ENCODE measurements at places on chromosomes 6 and 20.

DNA sequence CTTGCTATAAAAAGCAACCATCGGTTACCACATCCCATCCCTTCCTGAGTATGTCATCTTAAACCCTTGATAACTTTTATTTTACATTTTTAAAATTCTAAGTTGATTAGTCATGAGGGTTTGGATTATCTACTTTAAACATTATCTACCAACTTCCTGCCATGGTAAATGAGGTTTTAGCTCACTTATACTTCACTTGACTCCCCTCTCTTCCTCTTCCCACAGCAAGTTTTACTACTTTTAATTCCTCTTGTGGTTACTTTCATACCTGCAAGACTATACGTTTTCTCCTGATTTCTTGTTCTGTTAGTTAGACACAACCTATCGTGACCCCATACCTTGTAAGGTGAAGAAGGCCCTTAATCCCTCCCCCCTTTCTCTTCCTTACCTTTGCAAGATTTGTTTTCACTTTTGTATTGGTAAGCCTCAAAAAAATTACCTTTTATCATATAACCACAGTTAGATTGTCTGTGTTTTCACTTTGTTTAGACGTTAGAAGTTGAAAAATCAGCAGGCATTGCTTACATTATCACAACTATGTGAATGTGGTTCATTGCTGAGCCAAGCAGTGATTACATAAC is 60.1 kb upstream of the OGFRL1 start:
- DNase-seq, result no peak

- DNase-seq, result no peak
These were observed 4.4 kb upstream of the RAET1L start for GRCh38 chr6:150029749-150030148.

DNA sequence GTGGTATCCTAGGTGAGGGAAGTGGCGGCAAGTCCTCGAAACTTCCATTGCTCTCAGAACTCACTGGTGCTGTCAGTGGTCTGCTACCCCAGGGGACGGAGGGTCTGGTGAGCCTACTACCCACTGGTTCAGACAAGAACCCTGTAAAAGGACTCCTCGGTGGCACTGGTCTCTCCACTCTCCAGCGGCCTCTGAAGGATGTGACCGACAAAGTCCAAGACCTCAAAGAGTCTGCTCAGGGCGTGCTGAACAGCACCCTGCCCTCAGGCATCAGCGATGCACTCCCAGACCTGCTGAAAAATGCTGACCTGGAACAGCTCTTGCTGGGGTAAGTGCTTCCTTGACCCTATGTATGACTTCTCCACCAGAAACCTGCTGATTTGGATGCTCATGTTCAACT is 51.8 kb downstream of the CDK5RAP1 start:
- no peak for DNase-seq

- DNase-seq, result no peak
These were observed 120.8 kb upstream of the MTHFD1L start for GRCh38 chr6:150744522-150745260.

GRCh38 chr6:144195671-144196270 is 45.5 kb downstream of the STX11 start:
- no peak for DNase-seq

- DNase-seq, result no peak
These were observed 8.1 kb downstream of the FOXA2 start for GRCh38 chr20:22576273-22576672.

DNA sequence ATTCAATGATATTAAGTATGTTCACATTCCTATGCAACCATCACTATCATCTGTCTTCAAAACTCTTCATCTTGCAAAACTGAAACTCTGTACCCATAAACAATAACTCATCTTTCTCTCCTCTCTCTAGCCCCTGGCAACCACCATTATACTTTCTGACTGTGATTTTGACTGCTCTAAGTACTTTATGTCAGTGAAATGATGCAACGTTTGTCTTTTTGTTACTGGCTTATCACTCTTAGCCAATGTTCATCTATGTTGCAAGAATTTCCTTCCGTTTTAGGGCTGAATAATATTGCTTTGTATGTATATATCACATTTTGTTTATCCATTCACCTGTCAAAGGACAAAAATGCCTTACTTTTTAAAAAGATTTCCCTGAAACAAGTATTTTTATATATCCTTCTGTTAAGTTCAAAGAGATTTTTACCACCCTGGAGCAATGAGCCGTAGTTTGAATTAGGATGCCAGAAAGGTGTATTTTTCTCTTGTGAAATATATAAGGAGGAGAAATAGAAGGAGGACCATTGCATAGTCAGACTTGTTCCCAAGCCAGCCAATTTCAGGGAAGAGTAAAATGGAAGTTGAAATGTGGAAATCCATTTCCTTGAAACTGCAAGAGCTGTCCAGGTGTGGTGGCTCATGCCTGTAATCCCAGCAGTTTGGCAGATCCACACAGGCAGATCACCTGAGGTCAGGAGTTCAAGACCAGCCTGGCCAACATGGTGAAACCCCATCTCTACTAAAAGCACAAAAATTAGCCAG is 4.0 kb upstream of the CGAS start:
- no peak for DNase-seq

GRCh38 chr6:108896111-108896661 is 48.0 kb downstream of the ARMC2 start:
- DNase-seq, result no peak

GRCh38 chr20:9027626-9028025 is 41.3 kb upstream of the PLCB4 start:
- no peak for DNase-seq

GRCh38 chr6:170434821-170435155 is 118.3 kb downstream of the PSMB1 start:
- DNase-seq, result no peak

GRCh38 chr6:168353041-168353440 is 33.5 kb upstream of the DACT2 start:
- DNase-seq, result no peak

- DNase-seq, result no peak
These were observed 591.9 kb downstream of the DOK5 start for GRCh38 chr20:55067158-55067825.

GRCh38 chr6:5497896-5498578 is 236.7 kb downstream of the FARS2 start:
- DNase-seq, result no peak

DNA sequence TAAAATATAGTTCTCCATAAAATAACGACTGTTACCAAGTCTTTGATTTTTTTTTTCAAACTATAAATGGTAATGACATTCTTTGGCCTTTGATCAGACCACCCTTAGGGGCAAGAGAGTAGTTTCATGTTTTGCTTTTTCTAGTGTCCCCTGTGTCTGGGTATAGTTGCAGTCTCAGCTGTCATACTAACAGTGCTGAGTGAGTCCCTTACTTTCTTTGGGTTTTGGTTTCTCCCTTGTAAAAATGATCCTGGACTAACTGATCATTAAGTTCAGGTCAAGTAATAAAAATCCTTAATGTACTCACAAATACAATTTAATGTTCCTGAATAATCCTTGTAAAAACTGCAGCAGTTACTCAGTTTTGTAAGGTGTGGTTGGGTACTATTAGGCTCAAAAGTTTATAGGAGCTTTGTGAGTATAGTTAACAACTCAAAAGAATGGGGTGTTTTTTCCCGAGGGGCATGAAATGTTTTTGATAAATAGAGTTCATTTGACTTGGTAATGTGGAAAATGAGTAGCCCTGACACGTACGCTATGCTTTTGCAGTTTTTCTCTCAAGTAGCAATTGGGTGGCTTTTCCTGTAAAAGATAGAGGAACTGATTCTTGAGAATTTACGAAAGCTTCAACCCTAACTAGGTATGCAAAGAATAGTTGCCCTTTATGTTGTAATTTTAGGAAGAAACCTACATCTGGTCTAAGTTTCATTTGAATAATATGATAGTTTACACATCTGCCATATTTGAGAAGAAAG is 6.2 kb downstream of the PTPN1 start:
- no peak for DNase-seq

DNA sequence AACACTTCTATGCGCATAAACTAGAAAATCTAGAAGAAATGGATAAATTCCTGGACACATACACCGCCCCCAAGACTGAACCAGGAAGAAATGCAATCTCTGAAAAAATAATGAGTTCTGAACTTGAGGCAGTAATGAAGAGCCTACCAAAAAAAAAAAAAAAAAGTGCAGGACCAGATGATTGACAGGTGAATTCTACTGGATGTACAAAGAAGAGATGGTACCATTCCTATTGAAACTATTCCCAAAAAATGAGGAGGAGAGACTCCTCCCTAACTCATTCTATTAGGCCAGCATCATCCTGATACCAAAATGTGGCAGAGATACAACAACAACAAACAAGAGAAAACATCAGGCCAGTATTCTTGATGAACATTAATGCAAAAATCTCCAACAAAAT is 22.7 kb downstream of the HLA-C start:
- no peak for DNase-seq

- no peak for DNase-seq
These were observed 26.9 kb downstream of the PCNA start for GRCh38 chr20:5092765-5093339.

DNA sequence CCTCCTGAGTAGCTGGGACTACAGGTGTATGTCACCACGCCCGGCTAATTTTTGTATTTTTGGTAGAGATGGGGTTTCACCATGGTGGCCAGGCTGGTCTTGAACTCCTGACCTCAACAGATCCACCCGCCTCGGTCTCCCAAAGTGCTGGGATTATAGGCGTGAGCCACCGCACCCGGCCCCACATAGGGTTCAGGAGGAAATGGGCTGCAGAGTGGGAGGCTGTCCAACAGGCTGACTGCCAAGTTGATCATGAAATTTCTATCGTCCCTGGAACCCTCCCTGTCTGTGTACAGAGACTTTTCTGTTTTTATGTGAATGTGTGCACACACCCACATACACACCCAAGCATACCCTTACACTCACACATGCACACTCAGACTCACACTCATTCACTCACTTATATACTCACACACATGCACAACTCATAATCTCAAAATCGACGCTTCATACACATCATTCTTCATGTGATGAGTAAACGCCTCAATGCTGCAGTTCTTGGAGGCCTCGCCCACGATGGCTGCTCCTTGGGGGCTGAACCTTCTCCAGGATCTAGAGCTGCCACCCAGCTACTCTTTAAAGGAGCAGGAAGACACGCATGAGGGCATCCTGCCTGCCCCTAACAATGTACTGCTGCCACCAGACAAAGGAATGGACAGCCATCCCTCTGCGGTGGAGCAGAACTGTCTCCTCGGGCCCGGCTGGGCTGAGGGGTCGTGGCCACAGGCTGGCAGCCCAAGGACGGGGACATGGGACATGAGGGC is 35.6 kb downstream of the SUN5 start:
- DNase-seq, result no peak

GRCh38 chr6:144536079-144536478 is 250.9 kb downstream of the UTRN start:
- DNase-seq, result no peak

DNA sequence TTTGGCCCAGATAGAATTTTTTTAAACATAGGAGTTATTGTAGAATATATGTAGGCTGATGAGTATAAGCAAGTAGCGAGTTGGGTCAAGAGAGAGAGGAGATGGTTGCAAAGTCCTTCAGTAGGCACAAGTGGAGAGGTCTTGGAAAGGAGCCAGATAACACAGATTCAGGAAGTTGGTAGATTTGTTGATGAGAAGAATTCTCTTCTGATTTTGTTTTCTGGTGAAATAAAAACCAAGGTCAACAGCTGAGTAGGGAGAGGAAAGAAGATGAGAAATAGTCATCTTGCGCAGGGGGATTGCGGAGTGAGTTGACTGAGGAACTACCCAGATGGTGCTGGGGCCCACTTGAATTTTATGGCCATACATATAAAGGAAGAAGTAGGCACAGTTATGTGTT is 17.4 kb upstream of the CD83 start:
- DNase-seq, result peak; percentile 26

DNA sequence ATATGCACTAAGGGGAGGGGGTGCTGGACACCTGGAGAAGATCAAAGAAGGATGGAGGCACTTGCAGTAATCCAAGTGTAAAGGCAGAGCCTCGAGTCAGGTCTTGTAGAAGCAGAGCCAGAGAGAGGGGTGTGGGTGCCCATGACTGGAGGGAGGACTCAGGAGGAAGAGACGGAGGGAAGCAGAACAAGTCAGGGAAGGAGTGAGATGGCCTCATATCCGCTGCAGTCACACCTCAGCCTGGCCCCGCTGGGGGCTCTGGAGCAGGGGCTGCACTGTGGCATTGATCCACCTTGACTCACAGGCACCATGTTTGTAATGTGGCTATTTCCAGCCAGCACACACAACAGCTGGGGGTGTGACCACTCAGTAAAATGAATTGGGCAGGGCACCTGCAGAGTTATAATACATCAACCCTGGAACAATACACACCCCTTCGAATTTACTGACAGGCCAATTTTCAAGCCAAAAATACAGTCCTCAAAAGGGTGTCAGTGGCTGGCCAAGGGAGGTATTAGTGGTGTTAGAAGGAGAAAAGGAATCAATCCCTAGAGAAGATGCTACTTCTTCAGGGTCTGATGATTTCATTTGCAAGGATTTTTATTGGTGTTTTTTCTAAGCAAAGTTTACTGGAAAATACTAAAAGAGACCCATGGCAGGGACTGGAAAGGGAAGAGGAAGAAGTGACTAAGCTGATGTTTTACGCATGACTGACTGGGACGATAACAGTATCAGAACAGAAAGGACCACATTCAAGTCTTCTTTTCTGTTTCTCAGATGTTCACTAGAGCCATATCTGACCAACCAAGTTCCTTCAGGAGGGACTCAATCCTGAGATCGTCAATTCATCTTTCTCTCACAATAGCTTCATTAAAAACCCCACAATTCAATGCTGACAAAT is 18.9 kb upstream of the NXT1 start:
- no peak for DNase-seq

- peak; percentile 96 for DNase-seq
These were observed 36.8 kb downstream of the ZMYND8 start for GRCh38 chr20:47319517-47320252.

DNA sequence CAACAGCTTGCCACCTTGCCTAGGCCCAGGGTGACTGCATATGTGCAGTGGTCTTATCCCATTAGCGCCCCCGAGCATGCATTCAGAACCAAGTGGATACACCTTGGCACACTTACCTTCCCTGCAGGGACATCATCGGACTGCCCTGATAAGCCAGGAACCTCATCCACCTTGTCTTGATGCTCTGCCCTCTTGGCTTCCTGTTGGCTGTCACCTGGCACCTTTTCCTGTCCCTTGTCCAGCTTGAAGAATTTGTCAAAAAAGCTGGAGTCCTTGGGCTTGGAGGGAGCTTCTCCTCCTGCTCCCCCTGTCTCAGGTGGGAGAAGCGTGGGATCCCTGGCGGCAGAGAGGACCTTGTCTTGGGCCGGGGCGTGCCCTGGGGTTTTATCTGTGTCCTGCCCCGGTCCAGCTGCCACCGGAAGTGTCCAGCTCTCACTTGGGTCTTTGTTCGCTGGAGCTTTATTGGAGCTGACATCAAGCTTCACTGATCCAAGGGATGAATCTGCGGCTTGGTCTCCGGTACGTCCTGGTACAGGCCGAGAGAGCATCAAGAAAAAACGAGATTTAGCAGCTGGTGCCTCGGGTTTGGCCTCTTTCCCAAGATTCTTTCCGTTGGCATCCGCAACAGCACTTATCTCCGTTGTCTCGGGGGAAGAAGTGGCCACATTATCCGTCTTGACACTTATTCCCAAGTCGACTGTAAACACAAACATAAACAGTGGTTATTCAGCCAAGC is 42.0 kb downstream of the BCAS1 start:
- DNase-seq, result no peak

Data from NCI-H510A (cell line).